Activated effector memory CD4-positive, alpha-beta T cell treated with anti-CD3 and anti-CD28 coated beads, Interleukin-2, amount 50 U/mL, for 16 hours (primary cell): ENCODE measurements at places on chromosomes 13 and 19.

- no peak for DNase-seq
These were observed 62.0 kb upstream of the C13orf46 start for GRCh38 chr13:114035583-114036531.

DNA sequence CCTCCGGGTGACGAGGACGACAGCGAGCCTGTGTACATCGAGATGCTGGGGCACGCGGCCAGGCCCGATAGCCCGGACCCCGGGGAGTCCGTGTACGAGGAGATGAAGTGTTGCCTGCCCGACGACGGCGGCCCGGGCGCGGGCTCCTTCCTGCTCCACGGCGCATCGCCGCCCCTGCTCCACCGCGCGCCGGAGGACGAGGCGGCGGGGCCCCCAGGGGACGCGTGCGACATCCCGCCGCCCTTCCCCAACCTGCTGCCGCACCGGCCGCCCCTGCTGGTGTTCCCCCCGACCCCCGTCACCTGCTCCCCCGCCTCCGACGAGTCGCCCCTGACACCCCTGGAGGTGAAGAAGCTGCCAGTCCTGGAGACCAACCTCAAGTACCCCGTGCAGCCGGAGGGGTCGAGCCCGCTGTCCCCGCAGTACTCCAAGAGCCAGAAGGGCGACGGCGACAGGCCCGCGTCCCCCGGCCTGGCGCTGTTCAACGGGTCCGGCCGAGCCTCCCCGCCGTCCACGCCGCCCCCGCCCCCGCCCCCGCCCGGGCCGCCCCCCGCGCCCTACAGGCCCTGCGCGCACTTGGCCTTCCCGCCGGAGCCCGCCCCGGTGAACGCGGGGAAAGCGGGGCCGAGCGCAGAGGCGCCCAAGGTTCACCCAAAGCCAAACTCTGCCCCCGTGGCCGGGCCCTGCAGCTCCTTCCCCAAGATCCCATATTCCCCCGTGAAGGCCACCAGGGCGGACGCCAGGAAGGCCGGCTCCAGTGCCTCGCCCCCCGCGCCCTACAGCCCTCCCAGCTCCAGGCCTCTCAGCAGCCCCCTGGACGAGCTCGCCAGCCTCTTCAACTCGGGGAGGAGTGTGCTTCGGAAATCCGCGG, 511.3 kb downstream of the MYO16 start:
- DNase-seq = no peak

DNA sequence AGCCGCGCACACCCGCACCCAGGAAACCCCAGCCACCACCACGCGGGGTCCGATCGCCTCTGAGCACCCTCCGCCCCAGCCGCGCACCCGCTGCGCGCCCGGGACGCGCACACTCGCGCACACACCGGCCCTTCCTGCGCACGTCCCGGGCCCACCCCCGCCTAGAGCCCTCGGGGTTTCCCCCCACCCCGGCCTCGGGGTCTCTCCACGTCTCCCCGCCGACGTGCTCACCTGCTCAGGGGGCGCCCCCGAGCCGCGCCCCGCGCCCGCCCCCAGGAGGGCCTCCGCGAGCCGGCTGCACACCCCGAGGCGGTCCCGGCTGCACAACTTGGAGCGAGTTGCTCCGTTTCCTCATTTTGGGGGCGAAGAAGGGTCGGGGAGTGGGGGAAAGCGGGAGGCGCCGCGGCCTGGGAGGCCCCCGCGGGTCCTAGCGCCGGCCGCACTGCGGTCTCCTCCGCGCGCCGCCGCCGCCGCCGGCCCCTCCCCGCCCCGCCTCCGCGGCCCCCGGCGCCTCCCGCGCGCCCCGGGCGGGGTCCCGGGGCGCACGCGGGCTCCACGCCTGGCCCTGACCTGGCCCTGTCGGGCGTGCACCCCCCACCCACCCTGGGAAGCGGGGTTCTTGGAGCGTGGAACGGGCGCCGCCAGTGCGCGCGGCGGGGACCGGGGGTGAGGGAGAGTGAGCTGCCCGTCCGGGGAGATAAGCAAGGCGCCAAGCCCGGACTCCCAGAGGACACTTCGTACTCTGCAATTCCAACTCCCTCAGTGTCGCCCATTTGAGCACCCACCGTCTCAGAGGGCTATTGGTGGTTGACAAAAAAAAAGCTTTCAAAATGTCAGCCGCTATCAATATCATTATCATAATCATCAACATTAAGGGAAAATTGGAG, at the start of gene MATK:
Gene MATK (minus strand): TSS at position 444 of the 887 bp plus-strand sequence. CDS start 1,246 bp downstream, outside the sequence.
- DNase-seq = no peak

GRCh38 chr19:18605546-18606280, 886 bp downstream of the CRLF1 start:
- no peak for DNase-seq

DNA sequence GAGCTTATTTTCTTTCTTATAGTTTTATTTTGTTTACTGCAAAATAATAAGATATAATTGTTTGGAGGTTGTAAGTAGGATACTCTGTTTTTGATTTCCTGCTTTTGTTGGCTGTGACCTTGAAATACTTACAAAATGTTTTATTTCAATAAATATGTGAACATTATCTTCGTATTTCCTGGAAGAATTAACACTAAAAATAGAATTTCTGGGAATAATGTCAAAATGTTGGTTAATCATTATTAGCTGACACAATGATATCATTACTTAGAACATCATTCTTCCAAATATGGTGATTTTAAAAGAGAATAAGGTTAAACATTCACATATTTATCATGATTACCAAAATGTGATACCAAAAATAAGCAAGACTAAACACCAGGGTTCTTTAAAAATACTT, 1148.6 kb upstream of the PRR20A start:
- no peak for DNase-seq

- no peak for DNase-seq
These were observed 1.5 kb upstream of the CLEC4G start for GRCh38 chr19:7733376-7733775.
